ENCODE measurements at places on chromosomes 2 and 18. TPM values are rescaled to one million over a fixed set of nuclear protein-coding genes. Genes with fewer than 3 reads are reported as not detected.

DNA sequence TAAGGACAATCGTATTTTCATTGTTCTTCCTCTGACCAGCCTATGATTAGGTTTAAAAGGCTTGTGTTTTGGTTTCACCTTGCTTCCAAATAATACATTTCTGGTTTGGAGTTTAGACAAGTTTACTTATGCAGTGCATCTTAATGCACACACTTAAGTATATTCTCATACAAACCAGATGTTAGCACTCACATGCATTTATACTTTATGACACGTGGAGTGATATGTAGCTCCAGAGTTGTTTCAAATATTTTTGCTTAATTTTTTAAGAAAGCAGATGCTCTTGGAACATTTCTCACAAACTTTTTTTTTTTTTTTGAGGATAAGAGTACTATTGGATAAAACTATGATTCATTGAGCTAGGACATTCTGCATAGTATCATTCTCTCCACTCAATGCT, 109.9 kb downstream of the PDE1A start:
- no peak for DNase-seq

DNA sequence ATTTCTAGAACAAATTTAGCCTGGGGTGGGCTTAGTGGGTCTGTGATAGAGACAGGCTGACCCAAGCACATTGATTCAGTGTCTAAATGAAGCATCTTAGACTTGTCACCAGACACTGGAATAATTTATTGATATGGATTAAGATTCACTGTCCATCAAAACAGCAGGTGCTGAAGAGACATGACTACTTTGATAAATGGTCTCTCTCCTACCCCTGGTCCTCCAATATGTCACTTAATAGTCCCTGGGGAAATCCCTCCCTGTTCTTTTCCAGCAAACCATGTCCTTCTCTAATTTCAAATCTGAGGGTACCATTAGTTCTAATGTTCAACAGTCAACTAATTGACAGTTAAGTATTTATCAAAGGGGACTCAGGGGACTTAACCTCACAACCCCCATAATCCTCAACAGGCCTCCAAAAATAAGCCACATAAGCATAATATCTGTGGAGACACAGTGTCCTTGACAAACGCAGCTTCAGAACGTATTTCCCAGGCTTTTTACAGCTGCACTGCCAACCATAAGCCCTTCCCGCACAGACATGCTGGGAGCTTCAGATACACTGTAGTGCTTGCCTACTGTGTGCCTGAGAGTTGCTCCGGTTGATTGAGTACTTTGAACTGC, 391.0 kb downstream of the THSD7B start:
- DNase-seq: no peak

GRCh38 chr2:155663265-155663664, 669.3 kb downstream of the NR4A2 start:
- no peak for DNase-seq

- DNase-seq: no peak
Measured at GRCh38 chr2:158104903-158105302, 3.2 kb downstream of the UPP2 start.

- no peak for DNase-seq
Measured at GRCh38 chr2:139480161-139480650, 700.0 kb upstream of the NXPH2 start.

- DNase-seq: no peak
Measured at GRCh38 chr18:75635096-75635495, 207.6 kb upstream of the SMIM21 start.

- DNase-seq: no peak
Measured at GRCh38 chr2:221546505-221547225, 25.4 kb downstream of the EPHA4 start.

GRCh38 chr2:96083064-96083939, 33.1 kb downstream of the ADRA2B start:
- peak; percentile 80 for DNase-seq

DNA sequence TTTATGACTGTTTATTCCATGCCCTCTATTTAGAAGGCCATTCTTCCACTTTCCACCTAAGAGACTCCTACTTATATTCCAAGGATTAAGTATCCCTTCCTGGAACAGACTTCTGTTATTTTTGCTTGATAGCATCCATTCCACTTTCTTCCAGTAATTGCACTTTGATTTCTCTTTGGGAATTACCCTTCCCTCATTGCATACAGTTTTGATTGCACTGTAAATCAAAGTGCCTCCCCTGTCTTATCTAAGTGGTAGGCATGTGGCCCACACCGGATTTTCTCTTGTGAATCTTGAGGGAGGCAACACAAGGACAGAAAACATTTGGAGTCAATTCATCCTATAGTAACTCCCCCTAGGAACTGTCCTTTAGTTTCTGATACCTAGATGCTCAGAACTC, 120.4 kb downstream of the PDE11A start:
- no peak for DNase-seq

- no peak for DNase-seq
Measured at GRCh38 chr18:31573051-31573450, 18.6 kb upstream of the TTR start.

DNA sequence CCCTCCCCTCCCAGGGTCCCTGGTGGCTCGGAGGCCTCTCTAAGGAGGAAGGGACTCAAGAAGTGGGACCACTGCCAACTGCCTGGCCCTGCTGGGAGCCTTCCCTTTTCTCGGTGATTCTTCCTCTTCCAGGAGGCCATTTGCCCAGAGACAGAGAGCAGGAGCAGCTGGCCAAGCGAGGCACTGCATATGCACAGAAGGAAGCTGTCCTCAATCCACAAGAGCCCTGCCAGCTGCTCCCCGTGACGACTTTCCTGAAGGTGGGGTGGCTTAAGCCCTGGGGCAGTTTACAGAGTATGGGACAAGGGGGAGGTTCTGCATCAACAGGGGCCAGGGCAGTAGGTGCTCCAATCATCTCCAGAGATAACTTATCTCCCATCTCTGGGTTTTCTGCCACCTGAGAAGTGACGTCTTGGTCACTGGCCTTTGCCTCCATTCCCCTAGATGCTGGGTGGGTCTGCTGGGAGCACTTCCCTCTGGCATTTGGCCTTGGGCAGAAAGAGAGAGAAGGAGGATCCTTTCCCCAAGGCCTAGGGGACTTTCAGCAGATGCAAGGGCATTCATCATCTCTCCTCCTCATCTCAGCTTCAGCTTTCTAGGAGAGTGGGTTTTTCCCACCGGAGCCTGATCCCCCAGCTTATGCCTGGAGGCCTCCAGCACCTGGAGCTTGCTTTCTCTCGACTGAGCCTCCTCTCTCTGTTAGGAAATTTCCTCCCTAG, 28.5 kb downstream of the CIB4 start:
- DNase-seq: peak; percentile 82

DNA sequence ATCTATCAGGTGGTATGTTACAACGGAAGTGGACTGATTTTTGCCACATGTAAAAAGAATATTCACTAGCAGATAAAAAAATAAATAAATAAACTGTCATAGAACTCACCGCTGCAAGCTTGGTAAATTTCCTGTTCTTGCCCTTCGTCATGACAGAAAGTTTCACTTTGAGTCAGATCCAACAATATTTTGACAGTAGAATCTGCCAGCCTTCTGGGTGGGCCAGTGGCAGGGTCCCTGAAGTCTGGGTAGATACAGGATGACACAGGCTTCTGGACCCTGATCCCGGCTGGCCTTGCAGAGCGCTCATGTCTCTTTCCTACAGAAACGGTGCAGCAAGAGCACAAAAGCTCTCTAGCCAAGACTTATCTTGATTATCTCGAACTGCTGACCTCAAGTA, 97.8 kb upstream of the PMAIP1 start:
- no peak for DNase-seq

DNA sequence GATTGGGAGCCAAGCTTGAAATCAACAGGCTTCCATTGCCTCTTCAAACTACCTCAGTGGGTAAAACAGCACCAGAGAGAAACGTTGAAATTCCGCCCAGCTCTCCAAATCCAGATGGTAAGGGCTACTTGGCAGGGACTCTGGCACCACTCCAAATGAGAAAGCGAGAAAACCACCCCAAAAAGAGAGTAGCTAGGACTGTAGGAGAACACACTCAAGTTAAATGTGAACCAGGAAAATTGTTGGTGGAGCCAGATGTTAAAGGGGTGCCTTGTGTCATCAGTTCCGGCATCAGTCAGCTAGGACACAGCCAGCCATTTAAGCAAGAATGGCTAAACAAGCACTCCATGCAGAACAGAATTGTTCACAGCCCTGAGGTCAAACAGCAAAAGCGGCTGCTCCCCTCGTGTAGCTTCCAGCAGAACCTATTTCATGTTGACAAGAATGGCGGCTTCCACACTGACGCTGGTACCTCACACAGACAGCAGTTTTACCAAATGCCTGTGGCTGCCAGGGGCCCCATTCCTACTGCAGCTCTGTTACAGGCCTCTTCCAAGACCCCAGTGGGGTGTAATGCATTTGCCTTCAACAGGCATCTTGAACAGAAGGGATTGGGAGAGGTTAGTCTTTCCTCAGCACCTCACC, 167.3 kb downstream of the ASXL3 start:
- no peak for DNase-seq

DNA sequence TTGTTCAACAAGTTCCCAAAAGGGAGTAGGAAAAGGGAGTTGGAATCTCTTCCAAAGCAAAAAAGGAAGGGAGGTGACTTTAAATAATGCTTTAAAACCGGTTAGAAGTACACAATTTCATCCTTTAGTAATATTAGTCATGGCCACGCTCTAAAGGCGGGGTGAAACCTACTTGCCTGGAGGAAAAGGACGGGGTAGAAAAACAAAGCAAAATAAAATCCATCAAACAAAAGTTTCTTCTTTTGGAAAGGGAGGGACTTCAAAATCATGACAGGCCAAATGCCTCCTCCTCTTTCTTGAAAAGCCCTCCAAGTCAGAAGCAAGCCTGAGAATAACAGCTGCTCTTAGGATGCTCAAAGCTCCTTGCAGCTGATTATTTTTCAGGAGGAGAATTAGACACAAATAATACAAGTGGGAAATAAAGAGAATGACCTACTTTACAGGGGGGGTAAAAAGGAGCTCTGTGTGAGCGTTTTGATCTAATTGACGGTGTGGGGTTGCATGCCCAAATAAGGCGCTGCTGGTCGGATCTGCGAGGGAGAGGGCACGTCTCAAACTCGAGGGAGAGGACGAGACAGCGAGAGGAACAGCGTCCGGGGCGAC, 1.8 kb upstream of the NPAS2 start:
- DNase-seq: no peak

GRCh38 chr2:28664120-28664842, 87.3 kb upstream of the PPP1CB start:
- no peak for DNase-seq

DNA sequence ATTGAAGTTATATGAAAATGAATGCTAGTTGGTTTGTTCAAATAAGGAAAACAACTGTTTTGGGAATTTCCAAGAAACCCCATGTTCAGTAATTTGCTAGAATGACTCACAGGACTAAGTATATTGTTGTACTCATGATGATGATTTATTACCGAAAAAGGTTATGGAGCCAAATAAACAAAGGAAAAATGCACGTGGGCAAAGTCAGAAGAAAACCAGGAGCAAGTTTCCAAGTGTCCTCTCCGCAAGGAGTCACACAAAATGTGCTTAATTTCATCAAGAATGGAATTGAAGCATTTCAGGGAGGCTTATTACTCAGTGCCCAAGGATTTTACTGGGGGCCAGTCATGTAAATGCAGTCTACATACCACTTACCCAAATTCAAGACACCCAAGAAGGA, 1652.4 kb upstream of the TMEFF2 start:
- no peak for DNase-seq

DNA sequence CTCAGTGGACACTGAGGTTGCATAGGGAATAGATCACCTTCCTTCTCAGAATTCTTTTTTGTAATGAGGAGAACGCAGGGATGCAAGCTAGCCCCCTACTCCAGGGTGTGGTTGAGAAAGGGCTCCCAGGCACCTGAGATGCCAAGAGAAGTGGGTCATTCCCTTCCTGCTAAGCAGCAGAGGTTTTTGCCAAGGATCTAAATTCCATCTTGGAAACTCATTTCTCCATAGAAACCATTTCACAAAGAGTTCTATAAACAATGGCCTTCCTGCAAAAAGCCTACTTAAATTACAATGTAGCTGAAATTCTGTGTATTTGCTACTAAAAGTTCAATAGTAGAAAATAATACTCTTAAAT, 3.7 kb upstream of the PPP3R1 start:
- DNase-seq: no peak

DNA sequence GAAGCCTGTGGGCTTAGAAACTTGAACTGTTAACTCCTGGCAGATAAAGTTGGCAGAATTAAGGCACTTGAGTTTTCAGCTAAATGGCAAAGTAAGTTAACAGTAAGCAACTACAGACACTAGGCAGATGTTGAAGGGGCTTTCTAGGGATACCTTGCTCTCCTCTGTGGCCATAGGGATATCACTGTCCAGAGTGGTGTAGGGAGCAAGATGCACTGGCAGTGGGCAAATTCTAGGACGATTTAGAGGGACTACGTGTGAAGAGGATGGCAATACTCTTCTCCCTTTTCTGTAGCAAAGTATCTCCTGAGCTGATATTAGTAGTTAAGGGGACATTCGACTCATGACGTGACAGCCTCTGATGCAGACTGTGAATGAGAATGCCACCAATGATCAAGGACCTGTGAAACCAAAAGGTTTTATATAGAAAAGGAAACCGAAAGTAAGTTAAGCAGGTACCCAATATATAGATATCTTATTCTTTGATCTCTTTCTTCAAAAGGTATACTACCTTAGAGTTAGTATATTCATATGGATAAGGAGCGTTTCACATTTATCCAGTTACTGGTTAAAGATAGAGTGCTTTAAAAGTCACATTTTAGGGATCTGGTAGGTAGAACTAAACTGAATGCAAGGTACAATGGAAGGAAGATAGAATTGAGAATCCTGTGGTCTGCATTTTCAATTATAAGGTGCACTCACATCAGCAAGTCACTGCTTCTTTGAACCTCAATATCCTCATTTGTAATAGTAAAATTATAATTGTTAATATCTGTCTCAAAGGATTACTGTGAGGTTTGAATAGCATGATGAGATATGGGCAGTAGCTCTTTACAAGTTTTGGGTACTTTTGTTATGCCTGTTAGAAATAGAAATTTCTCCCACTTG, 106.4 kb downstream of the KCNH7 start:
- DNase-seq: no peak

DNA sequence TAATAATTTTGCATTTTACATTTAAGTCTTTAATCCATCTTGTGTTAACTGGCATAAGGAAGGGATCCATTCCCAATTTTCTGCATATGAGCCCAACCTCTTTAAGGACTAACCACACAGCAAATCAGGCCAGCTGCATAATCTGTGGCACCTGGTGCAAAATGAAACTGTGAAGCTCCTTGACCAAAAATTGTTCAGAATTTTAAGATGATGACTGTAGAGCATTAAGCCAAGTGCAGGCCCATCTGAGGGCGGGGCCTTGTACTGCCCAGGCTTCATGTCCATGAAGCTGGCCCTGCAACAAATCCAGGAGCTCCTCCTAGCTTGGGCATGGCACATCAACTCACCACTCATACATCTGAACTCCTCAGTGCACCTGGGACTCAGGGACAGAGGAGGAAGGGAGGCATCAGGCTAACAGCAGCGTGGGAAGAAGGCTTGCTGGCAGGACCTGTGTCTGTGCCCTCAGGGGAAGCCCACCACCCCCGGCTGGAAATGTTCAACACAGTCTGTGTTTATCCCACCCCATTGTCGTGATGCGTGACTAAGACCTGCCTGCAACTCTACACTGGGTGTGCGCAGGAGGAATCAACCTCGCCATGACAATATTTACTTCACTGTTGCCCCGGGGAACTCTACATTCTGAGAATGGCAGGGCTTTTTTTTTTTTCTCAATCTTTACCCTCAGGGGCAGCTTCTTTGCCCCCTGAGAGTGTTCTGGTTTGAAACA, 128.9 kb upstream of the SIX2 start:
- no peak for DNase-seq

DYNAP gene
- not detected for total RNA-seq

TRPM8 gene
- not detected for total RNA-seq

VSNL1 gene
- 10.4 TPM for total RNA-seq

VIL1 gene
- not detected for total RNA-seq

HRH4 gene
- total RNA-seq: not detected

FARSB gene
- 15.8 TPM for total RNA-seq

HOXD9 gene
- total RNA-seq: not detected

C2orf15 gene
- 0.22 TPM for total RNA-seq

Measured in Right ventricle myocardium superior (tissue), 1 donor.